ENCODE measurements at places on chromosomes 11 and 22.

- DNase-seq = no peak
Observed at GRCh38 chr11:123143921-123144320, 51.1 kb downstream of the CLMP start.

- DNase-seq = no peak
Observed at GRCh38 chr22:35204807-35205775, 52.2 kb upstream of the HMGXB4 start.

- no peak for DNase-seq
Observed at GRCh38 chr11:119663279-119663678, 65.7 kb downstream of the NECTIN1 start.

GRCh38 chr11:118046051-118046963 is 30.6 kb upstream of the TMPRSS4 start:
- DNase-seq = no peak

DNA sequence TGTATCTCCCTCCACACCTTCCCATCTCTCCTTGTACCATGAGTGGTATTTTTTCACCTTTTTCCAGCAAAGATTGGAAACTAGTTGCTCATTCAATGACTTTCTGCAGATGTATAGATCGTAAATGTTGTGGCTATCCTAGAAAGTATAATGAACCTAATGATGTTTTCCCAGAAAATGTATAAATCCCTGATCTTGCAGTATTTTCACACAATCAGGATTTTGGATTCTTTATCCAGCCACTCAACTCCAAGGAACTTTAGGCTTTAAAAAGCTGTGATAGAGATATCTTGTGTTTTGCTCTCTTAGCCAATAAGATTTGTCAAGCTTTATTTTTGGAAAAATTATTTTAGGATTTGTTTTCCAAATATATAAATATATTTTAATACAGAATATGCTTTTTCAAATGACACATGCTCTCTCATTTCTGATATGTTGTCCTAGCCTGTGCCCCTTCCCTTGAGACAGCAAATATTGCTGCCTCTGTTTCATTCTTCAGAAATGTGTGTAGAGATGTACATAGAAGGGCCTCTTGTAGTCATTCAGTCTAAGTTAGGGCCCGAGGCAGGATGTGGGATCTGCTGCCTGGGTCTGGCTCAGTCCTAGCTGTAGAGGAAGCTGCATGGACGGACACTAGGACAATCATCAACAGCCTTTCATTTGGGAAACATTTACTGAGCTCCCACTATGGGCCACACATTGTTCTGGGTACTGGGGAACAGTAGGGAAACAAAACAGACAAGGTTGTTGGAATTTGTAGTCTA is 62.4 kb downstream of the NAV2 start:
- no peak for DNase-seq

DNA sequence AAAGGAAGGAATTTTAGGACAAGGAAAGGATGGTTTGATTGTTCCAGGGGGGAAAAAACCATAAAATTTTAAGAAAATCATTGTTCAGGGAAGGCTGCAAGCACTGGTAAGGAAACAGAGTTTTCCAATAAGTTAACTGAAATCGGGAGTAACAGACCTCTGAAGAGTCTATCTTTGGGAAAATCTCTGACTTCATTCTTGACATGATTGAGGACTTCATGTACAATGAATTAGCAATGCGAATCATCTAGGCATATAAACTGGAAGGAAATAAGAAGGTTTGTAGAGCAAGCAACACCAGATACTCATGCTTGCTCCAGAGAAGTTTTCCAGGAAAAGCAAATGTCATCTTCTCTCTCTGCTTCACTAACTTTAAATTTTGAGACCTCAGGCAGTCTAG is 18.5 kb downstream of the APLP2 start:
- DNase-seq = no peak

Data from central memory CD8-positive, alpha-beta T cell (primary cell).